Peyer's patch (tissue), 4 donors: ENCODE measurements at places on chromosomes 5 and 9.

DNA sequence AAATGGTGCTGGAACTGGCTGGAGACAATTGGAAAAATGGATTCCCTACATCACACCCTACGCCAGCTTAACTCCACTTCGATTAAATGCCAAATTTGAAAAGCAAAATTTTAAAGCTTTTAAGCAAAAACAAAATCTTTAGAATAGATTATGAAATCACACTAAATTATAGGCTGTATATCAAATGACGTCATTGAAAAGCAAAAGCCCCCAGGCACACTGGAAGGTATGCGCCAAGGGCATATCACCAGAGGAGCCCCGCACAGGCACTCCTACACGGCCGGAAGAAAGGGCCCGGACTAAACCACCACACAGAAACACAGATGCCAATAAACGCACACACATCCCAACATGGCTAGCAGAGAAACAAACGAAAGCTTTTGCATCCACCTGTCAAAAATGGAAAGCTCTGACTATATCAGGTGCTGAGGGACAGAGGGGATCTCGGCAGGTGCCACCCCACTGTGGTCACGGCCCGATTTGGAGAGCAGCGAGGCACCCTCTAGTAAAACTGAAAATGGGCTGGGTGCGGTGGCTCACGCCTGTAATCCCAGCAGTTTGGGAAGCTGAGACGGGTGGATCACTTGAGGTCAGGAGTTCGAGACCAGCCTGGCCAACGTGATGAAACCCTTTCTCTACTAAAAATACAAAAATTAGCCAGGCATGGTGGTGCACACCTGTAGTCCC lies 17.0 kb upstream of the MXD3 start:
- no peak for DNase-seq

- DNase-seq: no peak
These were observed 23.1 kb upstream of the ERCC6L2 start for GRCh38 chr9:95852059-95853032.

DNA sequence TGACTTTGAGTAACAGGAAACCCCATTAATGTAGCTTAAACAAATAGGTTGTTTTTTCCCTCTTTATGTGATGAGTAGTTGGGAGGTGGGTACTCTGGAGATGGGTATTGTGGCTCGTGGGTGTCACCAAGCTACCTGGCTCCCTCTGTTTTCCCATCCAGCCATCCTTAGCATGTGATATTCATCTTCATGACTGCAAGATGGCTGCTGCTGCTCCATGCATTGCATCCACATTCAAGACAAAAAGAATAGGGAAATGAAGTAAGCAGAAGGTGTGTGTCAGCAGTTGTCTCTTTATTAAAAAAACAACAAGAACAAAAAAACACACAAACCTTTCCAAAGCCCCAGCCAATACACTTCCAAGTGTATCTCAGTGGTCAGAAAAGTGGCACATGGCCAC lies 6.5 kb upstream of the ARHGAP26 start:
- DNase-seq: no peak

DNA sequence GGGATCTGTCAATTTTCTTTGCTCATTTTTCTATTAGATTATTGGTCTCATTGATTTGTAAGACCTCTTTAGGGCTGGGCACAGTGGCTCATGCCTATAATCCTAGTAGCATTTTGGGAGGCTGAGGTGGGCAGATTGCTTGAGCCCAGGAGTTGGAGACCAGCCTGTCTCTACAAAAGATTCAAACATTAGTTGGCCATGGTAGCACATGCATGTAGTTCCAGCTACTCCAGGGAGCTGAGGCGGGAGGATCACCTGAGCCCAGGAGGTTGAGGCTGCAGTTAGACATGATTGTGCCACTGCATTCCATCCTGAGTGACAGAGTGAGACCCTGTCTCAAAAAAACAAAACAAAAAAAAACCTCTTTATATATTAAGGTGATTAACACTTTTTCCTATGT lies 6.4 kb upstream of the SHROOM1 start:
- DNase-seq: no peak

- no peak for DNase-seq
These were observed 25.8 kb upstream of the HMCN2 start for GRCh38 chr9:130239741-130240241.

DNA sequence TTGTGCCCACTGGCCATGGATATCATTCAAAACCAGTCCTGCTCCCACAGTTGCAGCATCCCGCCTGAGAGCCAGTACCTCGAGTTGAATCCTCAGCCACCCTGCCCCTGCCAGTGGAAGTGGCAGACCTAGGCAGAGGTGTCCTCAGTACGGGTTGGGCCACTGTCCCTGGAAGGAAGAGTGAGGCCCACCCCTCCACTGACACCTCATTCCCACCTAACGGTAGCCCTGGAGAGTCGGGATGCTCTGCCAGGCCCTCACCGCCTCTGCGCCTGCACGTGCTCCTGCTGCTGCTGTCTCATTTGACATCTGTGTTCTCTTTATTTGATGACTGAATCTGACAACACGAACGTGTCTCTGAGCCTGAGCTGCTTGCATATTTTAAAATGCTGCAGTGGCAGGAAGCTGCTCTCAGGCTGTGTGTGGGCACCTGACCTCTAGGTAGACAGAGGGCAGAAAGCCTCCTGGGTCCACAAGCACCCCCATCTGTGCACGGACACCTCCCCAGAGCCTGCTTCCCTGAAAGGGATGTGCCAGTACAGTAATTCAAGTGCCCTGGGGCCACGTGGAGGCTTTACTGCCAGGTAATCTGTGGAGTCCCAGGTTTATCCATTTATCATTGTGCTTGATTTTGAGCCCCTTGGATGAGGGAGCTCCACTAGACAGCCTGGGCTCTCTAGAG lies 194.7 kb downstream of the CACNA1B start:
- peak; percentile 32 for DNase-seq

- DNase-seq: no peak
These were observed 119.8 kb downstream of the AUH start for GRCh38 chr9:91241909-91242308.

GRCh38 chr5:10018201-10019069 lies 231.3 kb downstream of the ATPSCKMT start:
- no peak for DNase-seq

DNA sequence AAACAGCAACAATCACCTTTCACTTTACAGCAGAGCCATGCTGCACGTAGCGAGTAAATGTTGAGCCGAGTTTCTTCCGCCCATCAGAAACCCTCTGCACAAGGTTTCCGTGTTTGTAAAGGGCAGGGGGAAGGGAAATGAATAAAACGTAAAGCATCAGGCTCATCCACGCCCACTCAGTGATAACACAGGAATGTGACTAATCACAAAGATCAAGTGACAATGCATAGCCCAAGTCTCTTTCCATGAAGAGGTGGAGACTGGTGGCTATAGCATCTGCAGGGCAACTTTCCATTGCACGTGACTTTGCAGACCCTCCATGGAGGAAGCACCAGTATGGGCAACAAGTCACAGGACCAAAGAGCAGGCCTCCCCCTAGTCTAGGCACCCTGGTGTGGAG lies 56.6 kb downstream of the CAMSAP1 start:
- DNase-seq: no peak

DNA sequence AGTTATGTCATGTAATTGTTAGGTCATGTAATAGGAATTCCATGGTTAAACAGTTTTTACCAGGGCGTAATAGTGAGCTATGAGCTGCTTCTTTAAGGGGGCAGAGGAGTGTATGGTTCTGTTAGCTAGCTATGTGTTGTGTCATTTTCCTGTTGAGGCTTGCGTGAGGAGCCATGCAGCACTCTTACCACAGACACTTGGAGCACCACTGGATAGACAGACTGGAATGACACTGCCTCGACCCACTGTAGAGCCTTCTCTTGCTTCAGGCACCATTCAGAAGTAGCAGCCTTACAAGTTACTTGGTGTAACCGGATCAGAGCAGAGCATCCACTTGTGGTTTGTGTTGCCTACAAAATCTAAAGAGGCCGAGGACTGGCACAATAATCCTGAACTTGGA lies 28.3 kb upstream of the STOM start:
- no peak for DNase-seq

GRCh38 chr5:146815411-146815810 lies 63.1 kb downstream of the PPP2R2B start:
- no peak for DNase-seq
